ENCODE measurements at places on chromosomes 11 and 22.

DNA sequence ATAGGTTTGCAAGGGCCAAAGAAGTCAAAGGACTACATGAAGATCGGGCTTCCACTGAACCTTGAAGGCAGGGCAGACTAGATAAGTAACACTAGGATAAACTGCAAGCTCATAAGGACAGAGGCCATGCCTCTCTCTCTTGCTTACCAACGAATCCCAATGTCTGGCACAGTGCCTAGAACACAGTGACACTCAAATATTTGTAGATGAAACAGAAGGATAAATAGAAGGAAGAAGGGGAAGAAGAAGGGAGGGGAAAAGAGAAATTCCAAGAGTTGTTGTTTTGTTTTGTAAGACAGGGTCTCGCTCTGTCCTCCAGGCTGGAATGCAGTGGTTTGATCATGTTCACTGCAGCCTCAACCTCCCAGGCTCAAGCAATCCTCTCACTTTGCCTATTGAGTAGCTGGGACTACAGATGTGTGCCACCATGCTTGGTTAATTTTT, 26.9 kb downstream of the SIK3 start:
- no peak for DNase-seq
- peaks cover 27% of the 10 kb centered on the region for H3K4me1 ChIP-seq
- H3K27me3 ChIP-seq: no peaks in the 10 kb centered on the region
- H3K36me3 ChIP-seq: peaks cover 5% of the 10 kb centered on the region
- H3K4me3 ChIP-seq: no peak overlapping the region

DNA sequence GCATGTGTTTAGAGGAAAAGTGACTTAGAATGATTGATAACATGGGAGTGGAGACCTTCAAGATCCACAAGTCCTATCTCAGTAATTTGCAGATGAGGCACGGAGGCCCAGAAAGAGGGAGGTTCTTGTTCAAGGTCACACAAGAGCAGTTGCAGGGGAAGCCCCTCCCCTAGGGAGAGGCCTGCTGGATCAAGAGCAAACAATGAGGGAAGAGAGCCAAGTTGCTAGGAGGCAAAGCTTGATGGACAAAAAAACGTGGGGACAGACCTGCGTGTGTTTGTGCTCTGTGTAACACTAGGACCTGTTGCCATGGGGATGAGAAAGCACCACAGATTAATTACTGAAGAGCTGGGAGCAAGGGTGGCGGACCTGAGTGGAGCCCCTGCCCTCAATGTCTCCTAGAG, 6.4 kb upstream of the MFRP start:
- H3K27ac ChIP-seq: no peak overlapping the region
- H3K36me3 ChIP-seq: no peaks in the 10 kb centered on the region
- H3K4me1 ChIP-seq: peaks cover 8% of the 10 kb centered on the region
- DNase-seq: no peak
- no peak overlapping the region for H3K4me3 ChIP-seq
- H3K27me3 ChIP-seq: peaks cover 39% of the 10 kb centered on the region

DNA sequence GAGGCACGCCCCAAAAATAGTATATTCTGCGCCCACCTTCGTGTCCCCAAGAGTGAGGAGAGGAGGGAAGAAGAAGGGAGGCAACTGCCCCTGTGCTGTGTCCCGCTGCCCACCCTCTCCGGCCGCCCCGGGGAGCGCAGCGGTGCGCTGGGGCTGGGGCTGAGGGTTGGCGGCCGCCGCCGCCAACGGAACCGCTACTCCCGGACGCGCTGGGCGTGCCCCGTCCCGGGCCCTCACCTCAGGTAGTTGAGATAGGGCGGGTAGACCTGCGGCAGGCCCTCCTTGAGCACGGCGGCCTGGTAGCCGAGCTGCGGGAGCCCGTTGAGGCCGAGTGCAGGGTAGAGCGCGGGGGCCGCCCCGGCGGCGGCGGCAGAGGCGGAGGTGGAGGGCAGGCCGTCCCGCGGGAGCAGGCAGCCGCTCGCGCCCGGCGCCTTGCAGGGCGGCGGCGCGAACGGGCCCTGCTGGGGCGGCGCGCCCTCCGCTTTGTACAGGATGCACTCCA, 2.4 kb downstream of the PGR start:
- peak overlapping the region; percentile 68 for H3K4me3 ChIP-seq
- H3K27me3 ChIP-seq: peaks cover 86% of the 10 kb centered on the region
- peaks cover 6% of the 10 kb centered on the region for H3K4me1 ChIP-seq
- no peaks in the 10 kb centered on the region for H3K36me3 ChIP-seq

- H3K36me3 ChIP-seq: peaks cover 2% of the 10 kb centered on the region
- no peak for DNase-seq
- no peaks in the 10 kb centered on the region for H3K27me3 ChIP-seq
- H3K27ac ChIP-seq: peak overlapping the region; percentile 43
- peaks cover 10% of the 10 kb centered on the region for H3K4me1 ChIP-seq
These were observed 18.2 kb upstream of the ARRB1 start for GRCh38 chr11:75369560-75370255.

GRCh38 chr22:35735542-35735941, 17.9 kb downstream of the APOL5 start:
- no peak for DNase-seq
- no peak overlapping the region for H3K27ac ChIP-seq
- H3K36me3 ChIP-seq: peaks cover 25% of the 10 kb centered on the region
- H3K4me1 ChIP-seq: no peaks in the 10 kb centered on the region
- H3K4me3 ChIP-seq: no peak overlapping the region
- no peaks in the 10 kb centered on the region for H3K27me3 ChIP-seq

DNA sequence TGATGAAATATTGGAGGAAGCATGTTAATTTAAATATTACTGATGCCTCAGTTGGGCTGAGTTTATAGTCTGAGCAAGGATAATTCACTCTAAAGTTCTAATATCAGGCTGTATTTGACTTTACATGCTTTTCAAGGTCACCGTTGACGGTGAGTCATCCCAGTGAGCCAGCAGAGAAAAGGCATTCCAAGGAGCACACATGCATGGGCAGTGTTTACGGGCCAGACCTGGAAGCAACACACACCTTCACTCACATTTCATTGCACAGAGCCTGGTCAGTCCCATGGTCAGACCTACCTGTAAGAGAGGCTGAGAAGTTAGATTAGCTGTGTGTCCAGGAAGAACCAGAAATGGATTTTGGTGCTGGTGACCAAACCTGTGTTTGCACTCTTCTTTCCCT, 53.5 kb downstream of the COMMD9 start:
- no peaks in the 10 kb centered on the region for H3K27me3 ChIP-seq
- DNase-seq: no peak
- H3K4me1 ChIP-seq: no peaks in the 10 kb centered on the region
- no peak overlapping the region for H3K4me3 ChIP-seq
- H3K36me3 ChIP-seq: no peaks in the 10 kb centered on the region
- no peak overlapping the region for H3K27ac ChIP-seq

- no peak for DNase-seq
- no peaks in the 10 kb centered on the region for H3K27me3 ChIP-seq
These were observed 134.0 kb downstream of the FAM76B start for GRCh38 chr11:95655536-95655935.

DNA sequence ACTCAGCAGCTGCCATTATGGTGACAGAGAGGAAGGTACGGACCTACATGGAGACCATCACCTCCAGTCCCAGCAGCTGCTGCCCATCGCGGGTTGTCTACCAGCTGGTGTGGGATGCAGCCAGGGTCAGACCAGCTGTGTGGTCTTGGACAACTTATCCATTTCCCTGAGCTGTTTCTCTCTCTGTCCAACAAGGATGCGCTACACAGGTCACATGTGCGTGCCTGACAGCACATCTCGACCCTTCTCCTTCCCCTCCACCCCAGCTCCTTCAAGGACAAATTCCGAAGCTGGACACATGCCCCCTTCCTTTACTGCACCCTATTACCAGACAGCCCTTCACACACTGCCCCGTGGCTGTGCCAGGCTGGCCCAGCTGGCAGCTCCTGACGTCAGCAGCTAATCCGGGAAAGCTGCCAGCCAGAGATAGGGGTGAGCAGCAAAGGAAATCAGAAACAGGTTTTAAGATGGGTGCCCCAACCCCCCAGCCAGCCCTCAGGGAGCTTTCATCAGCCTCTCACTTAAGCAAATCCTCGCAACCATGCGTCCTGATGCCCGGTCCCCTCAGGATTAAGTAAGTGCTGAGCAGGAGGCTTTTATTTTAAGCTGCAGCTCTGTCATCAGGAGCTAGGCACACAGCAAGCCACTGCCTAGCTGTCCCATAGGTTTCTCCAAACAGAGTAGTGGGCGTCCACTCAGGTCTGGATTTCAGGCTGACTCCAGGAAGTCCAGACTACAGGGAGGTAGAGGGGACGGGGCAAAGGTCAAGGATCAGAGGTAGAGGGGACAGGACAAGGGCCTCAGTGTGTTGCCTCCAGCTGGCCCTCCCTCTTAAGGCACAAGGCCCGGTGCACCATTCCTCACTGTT, 20.3 kb downstream of the TEF start:
- H3K4me3 ChIP-seq: no peak overlapping the region
- peaks cover 3% of the 10 kb centered on the region for H3K4me1 ChIP-seq
- peak overlapping the region; percentile 31 for H3K27ac ChIP-seq
- H3K36me3 ChIP-seq: peaks cover 2% of the 10 kb centered on the region

- no peak overlapping the region for H3K27ac ChIP-seq
- no peak for DNase-seq
- peaks cover 38% of the 10 kb centered on the region for H3K27me3 ChIP-seq
- H3K4me1 ChIP-seq: no peaks in the 10 kb centered on the region
- H3K4me3 ChIP-seq: no peak overlapping the region
These were observed 80.7 kb downstream of the MN1 start for GRCh38 chr22:27720860-27721259.

DNA sequence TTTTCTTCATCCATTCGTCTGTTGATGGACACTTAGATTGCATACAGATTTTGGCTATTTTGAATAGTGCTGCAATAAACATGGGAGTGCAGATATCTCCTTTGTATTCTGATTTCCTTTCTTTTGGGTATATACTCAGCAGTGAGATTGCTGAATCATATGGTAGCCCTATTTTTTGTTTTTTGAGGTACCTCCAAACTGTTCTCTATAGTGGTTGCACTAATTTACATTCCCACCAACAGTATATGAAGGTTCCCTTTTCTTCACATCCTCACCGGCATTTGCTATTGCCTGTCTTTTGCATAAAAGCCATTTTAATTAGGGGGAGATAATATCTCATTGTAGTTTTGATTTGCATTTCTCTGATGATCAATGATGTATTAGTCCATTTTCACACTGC, 96.1 kb downstream of the PRR5L start:
- H3K36me3 ChIP-seq: no peaks in the 10 kb centered on the region
- H3K4me1 ChIP-seq: no peaks in the 10 kb centered on the region
- no peak overlapping the region for H3K4me3 ChIP-seq

DNA sequence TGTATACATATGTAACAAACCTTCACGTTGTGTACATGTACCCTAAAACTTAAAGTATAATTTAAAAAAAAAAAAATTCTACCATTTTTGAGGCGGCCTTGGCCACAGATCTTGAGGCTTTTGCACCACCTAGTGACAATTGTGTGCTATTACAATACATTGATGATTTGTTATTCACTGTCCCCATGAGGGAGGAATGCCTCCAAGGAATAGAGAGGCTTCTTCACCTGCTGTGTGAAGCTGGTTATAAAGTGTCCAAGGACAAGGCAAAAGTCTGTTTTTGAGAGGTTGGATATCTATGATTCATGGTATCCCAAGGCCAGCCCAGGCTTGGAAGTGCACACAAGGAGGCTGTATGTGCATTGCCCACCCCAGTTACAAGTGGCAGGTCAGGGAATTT, 30.7 kb downstream of the SLC22A25 start:
- peaks cover 31% of the 10 kb centered on the region for H3K4me1 ChIP-seq
- peak overlapping the region; percentile 77 for H3K27ac ChIP-seq
- no peak for DNase-seq
- H3K27me3 ChIP-seq: no peaks in the 10 kb centered on the region
- peaks cover 8% of the 10 kb centered on the region for H3K36me3 ChIP-seq

GRCh38 chr11:2443881-2444820, at the start of gene TRPM5:
Gene TRPM5 (minus strand): TSS chr11:2444514. CDS start chr11:2423036, 21,478 bp downstream.
- DNase-seq: peak; percentile 50
- peaks cover 2% of the 10 kb centered on the region for H3K4me1 ChIP-seq
- no peaks in the 10 kb centered on the region for H3K36me3 ChIP-seq
- peak within 1 kb of the TSS; percentile 67 for H3K4me3 ChIP-seq

GRCh38 chr11:110098645-110099044, 5.5 kb downstream of the ZC3H12C start:
- no peak overlapping the region for H3K27ac ChIP-seq
- DNase-seq: no peak
- H3K4me1 ChIP-seq: peaks cover 5% of the 10 kb centered on the region
- no peaks in the 10 kb centered on the region for H3K27me3 ChIP-seq
- no peak overlapping the region for H3K4me3 ChIP-seq
- peaks cover 8% of the 10 kb centered on the region for H3K36me3 ChIP-seq

GRCh38 chr11:16750417-16750816, 12.0 kb downstream of the C11orf58 start:
- no peak overlapping the region for H3K4me3 ChIP-seq
- no peaks in the 10 kb centered on the region for H3K4me1 ChIP-seq
- peaks cover 44% of the 10 kb centered on the region for H3K36me3 ChIP-seq

DNA sequence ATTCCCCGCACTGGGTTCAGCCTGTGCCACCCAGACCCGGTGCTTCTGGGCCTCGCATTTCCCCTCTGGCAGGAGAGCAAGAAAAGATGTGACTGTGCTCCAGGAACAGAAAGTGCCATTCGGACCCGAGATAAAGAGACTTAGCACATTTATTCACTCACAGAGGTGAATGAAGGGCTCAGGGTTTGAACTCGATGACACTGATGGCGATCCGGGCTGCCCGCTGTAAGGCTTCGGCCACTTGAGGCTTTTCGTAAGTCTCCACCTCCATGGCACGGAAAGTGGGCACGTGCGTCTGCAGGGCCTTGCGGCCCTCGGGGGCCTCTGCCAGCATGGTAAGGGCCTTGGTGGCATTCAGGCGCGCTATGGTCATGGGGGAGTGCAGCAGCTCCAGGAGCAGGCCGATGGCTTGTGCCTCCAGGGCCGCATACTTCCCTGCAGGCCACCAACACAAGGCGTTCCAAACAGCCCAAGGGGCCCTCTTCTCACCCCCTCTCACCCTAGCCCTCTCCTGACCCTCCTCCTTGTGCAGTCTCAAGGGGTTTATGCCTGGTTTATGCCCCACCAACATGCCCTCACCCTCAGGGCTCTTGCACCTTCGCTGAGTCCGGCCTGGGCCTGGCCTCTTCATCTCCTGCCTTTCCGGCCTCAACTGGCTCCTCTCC, 10.9 kb upstream of the GNAZ start:
- no peak overlapping the region for H3K4me3 ChIP-seq
- H3K36me3 ChIP-seq: no peaks in the 10 kb centered on the region
- H3K27me3 ChIP-seq: peaks cover 18% of the 10 kb centered on the region
- no peaks in the 10 kb centered on the region for H3K4me1 ChIP-seq

DNA sequence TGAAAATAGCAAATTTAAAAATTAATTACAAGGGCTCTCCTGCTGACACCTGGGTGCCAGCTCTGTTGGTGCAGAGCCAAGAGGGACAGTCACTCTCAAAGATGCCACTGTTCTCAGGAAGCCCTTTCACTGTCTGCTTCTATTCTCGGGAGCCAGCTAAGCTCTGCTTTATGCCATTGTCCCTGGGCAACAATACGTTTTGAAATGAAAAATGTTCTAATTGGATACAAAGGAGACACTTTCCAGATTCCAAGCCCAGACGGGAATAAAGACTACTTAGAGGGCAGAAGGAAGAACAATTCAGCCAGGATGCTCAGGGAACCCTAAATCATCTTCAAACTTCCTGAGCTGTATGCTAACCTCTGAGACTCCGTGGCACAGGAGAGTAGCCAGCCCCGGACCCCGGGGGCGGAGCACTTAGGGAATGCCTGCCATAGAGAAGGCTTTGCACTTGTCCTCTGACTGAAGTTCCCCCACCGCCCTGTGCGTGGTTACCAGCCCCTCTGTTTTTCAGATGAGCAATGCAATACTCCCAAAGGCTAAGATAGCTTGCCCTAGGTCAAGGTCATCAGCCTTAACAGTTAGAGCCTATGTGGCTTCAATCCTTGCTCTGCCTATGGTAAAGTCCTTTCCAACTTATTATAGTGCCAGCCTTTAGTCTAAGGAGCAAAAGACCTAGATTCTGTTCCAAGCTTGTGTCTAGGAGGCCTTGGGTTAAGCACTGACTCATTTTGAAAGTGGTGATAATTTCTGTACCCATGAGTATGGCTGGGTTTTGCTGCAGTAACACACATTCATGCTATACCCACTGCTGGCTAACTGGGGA, 150.9 kb downstream of the CACNA1I start:
- peaks cover 19% of the 10 kb centered on the region for H3K4me1 ChIP-seq
- DNase-seq: no peak
- H3K27ac ChIP-seq: no peak overlapping the region
- H3K4me3 ChIP-seq: no peak overlapping the region
